ENCODE measurements at places on chromosomes 16 and 17.

GRCh38 chr17:10126276-10126615 is 72.2 kb downstream of the GAS7 start:
- DNase-seq: no peak

- no peak for DNase-seq
These were observed 12.8 kb downstream of the RECQL5 start for GRCh38 chr17:75654176-75654575.

DNA sequence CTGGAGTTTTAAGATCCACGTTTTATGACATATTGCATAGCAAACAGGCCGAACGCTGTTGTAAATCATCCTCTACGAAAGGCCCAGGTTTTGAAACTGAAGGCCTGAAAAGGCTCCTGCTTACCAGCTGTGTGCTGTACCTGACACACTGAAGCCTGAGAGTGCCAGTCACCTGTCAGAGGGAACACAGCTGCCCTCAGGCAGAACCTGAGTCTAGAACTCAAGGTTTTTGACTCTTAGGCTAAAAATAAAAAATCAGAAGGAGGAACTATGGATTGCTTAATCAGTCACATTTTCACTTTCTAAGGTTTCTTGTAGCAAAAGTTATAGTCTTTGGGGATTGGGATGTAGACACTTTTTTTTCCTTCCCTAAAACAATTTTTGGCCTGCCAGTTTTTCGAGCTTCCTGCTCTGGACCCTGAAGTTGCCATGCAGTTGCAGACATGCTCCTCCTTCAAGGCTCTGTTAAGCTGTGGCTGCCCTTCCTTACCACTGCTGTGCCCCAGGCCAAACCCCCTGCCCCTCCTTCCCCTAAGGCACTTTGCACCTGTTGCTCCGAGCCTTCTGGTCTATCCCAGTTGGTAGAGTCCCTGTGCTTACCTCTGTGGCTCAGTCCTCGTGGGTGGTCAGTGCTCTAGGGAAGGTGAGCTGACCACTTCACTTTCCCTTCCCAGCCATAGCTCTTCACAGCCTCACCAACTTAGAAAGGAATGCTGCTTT is 56.6 kb downstream of the TENT4B start:
- no peak for DNase-seq

GRCh38 chr16:17459903-17460521 is 10.7 kb downstream of the XYLT1 start:
- no peak for DNase-seq

DNA sequence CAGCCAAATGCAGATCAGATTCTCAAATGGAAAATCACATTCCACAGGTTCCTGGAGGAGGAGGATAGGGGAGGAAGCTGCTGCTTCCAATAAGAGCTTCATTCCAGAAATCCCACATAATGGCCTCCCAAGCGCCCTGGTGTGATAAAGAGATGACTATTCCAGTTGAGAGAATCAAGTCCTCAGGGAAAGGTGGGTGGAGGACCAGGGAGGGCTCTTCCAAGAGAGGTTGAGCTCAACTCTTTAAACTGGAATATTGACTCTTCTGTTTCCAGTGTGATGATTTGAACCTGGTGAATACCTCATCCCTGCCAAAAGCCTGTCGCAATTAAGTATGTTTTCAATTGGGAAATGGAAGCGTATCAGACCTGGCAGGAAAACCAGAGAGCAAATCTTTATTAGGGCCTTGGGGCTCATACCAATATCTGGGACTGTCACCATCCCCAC is 81.4 kb upstream of the DYNLRB2 start:
- DNase-seq: no peak
